ENCODE measurements at places on chromosomes 16 and 17.

DNA sequence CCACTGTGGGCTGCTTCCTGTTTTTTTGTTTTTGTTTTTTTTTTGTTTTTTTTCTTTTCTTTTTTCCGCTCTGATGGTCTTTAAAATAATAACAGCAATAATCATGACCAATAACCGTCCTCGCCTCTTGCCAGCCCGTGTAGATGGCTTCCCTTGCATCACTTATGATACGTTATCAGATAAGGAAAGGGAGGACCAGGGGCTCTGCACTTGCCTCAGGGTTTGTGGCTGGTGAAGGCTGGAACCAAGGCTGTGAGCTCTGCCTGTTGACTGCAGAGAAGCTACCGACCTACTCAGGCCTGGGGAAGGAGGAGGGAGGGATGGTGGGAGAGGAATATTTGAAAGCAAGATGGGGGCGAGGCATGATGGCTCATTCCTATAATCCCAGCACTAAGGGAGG lies 114.0 kb upstream of the SDK2 start:
- no peak for DNase-seq

DNA sequence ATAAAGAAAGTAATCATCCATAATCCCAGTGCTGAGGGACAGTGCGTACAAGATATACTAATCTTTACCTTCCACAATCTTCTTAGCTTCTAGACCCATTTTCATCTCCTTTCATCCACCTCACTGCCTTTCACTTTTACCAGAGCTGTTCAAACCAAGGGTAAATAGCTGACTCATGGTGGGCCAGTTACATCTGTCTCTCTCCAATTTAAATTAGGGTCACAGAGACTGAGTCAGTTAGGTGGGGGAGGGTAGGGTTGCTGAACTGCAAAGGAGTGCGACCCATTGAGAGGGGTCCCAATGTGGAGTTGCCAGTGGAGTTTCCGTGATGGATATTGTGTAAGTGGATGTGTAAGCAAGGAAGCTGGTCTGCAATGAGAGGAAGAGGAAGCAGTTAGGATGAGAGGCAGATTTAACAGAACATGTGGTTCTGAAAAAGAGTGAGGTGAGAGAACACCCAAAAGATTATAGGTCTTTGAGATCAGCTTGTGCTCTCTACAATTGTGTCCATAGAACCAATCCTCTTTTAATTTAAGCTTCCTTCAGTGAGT lies 83.5 kb downstream of the GP2 start:
- DNase-seq = no peak

- no peak for DNase-seq
These were observed 92.9 kb downstream of the TBC1D16 start for GRCh38 chr17:79942591-79943346.

DNA sequence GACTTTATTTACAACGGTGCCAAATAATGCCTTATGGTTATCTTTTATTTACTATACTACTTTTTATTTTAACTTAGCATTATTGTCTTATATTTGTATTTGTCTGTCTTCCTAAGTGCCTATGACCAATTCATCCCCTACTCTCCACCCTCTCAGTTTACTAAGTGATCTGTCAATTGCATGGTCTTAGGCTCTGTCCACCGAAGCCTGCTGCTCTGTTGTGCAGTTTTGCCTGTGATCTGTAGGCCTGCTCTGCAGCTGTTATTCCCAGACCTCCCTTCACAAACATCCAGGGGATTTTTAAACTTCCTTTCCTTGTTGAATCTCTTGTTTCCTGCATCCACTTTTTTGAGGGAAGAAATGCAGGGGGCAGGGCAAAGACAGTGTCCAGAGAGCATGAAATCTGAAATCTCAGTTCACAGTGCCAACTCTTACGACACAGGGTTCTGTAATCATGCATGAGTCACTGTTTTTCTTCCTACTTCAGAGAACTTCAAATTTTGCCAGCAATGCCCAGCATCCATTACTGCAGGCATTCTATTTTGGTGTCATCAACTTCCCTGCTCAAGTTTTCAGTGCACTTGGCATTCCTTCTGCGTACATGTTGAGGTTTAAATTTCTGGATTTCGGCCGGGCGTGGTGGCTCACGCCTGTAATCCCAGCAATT lies 11.4 kb downstream of the SLFN5 start:
- no peak for DNase-seq

- no peak for DNase-seq
These were observed 1403.8 kb upstream of the GOT2 start for GRCh38 chr16:60137891-60138290.

- no peak for DNase-seq
These were observed 4.8 kb upstream of the GOSR1 start for GRCh38 chr17:30472238-30472890.

DNA sequence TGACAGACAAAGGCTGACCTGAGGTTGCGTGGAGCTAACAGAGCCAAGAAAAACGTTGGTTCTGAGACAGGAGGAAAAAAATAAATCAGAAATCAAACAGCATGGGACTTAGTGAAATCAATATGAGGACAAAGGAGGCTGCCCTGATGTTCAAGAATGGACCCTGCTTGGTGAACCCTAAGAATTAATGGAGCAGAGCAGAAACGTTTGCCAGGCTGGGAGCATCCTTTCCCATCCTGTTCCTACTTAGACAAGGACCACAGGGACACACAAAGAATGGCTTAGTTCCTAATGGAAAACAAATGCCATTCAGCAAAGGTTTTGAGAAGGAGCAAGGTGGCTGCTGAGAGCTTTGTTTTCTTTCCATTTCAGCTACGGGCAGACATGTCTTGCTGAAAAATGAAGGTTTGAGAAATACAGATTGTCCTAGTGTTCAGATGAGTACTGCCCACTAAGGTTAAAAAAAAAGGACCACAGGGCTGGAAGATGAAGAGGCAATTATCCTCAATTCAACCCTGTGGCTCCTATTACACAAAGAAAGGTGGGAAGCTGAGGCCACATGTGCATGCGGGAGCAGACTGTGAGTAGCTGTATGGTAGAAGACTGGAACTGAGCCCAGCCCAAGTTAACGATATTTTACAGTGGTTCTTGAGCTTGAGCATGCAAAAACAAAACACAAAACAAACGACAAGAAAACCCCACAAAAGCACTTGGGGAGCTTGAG lies 230.1 kb downstream of the SLC39A11 start:
- no peak for DNase-seq

DNA sequence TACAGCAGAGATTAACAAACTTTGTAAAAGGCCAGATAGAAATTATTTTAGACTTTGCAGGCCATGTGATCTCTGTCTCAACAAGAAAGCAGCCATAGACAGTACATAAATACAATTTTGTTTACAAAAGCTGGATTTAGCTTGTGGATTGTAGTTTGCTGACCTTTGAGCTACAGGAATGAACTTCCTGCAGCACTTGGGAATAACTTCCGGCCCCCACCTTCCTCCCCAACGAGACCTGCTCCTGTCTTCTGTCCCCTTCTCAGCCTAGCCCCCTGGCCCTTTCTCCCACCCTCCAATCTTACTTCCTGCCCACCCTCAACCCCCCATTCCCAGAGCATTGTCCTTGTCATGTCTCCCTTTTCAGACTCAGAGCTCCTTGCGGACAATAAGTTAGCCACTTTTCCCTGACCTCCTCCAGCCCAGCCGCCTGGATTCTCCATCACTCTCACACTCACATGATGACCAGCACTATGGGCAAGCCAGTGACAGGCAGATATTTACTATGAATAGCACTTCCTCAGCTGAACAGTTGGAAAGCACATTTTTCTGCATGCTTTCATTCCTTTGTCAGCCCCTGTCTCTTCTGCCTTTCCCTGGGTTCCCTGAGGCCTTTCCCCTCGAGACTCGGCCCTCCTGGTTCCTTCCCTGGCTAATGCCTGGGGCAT lies 27.6 kb upstream of the DLX3 start:
- DNase-seq = no peak

GRCh38 chr17:14318109-14318917 lies 17.4 kb downstream of the HS3ST3B1 start:
- DNase-seq = no peak

GRCh38 chr16:82061861-82062525 lies 26.9 kb downstream of the HSD17B2 start:
- DNase-seq = no peak

DNA sequence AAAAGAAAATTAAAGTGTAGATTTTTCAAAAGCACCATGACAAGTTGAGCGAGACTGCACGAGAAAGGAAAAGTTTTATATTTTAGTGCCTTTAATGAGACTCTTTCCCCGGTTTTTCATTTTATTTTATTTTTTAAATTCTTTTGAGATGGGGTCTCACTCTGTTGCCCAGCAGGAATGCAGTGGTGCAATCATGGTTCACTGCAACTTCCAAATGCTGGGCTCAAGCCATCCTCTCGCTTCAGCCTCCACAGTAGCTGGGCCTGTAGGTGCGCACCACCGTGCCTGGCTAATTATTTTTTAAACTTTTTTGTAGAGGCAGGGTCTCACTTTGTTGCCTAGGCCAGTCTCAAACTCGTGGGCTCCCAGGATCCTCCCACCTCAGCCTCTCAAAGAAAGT lies 5.7 kb upstream of the ATP2A3 start:
- DNase-seq = no peak

DNA sequence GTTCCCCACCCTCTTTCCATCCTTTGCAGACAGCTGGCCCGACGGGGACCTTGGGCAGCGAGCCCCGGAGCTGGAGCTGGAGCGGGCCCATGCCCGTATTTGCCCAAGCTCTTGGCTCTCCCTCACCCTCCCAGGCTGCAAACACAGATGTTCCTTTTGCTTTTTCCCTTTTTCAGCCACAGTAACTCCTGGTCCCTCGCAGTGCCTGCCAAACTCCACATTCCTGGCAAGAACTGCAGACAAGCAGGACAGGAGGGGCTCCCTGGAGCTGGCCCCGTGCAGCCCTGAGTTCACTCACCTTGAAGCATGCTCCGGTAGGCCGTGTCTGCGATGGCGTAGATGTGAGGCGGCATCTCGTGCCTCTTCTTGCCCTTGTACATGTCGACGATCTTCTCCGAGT lies 33.9 kb downstream of the MYH11 start:
- DNase-seq = no peak

- DNase-seq = no peak
These were observed 43.5 kb downstream of the GINS3 start for GRCh38 chr16:58435779-58436178.

GRCh38 chr16:2147981-2148671 lies at the start of gene RAB26:
Gene RAB26, plus strand, starts transcription at chr16:2148625. Its CDS starts 159 bp downstream, at chr16:2148784.
- peak; percentile 72 for DNase-seq

DNA sequence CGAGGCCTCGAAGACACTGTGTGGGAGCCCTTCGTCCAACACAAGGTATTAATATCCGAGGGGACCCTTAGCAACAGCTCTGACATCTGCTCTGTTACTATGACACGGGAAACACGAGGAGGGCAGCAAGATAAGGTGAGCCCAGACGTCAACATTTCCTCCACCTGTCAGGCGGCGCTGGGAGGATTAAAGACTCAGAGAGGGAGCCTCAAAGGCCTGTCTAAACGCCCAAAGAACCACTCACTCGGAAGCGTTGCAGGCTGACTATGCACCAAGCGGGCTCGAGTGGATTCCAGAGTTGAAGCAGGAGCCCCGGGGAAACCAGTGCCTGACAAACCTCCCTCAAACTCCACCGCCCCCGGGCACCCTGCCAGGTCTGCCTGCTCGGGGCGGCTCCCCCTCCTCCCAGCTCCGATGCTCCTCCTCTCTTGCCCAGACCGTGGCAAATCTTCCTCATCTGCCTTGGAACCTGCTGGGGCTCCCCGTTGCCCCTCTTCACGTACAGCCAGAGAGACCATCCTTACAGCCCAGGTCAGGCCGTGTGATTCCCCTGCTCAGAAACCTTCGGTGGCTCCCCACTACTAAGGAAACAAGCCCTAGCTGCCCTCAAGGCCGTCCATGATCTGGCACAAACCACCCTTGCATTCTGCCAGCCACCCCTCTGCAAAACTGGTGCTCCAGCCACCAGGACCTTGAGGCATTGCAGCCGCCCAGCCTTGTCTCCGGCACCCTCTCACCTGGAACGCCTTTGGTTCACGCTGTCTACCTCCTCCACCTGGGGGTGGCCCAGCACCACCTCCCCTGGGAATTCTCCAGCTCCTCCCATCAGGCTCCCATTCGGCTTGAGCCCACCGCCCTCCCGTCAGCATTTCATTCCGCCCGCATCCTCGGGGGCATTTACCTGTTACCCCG lies 16.2 kb downstream of the RPH3AL start:
- DNase-seq = no peak

GRCh38 chr16:11556945-11557720 lies 29.6 kb downstream of the LITAF start:
- no peak for DNase-seq

- DNase-seq = no peak
These were observed 25.7 kb downstream of the AKAP1 start for GRCh38 chr17:57110579-57111325.

- no peak for DNase-seq
These were observed 87.4 kb downstream of the ANKRD11 start for GRCh38 chr16:89402962-89403361.

DNA sequence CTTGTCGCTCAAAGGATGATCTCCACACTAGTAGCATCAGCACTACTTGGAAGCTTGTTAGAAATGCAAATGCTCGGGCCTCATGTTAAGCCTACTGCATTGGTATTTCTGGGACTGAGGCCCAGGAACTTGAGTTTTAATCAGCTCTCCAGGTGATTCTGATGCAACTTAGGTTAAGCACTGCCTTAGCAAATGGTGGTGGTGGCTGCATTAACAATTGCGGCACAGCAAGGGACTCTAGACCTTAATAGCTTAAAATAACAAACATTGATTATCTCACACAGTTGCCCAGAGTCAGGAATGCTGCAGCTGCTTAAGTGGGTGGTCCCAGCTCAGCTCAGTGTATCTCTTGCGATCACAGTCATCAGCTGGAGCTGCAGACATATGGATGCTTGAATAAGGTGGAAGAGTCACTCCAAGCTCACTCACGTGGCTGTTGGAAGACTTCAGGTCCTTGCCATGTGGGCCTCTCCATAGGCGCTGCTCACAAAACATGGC lies 25.8 kb downstream of the HS3ST3A1 start:
- DNase-seq = no peak

DNA sequence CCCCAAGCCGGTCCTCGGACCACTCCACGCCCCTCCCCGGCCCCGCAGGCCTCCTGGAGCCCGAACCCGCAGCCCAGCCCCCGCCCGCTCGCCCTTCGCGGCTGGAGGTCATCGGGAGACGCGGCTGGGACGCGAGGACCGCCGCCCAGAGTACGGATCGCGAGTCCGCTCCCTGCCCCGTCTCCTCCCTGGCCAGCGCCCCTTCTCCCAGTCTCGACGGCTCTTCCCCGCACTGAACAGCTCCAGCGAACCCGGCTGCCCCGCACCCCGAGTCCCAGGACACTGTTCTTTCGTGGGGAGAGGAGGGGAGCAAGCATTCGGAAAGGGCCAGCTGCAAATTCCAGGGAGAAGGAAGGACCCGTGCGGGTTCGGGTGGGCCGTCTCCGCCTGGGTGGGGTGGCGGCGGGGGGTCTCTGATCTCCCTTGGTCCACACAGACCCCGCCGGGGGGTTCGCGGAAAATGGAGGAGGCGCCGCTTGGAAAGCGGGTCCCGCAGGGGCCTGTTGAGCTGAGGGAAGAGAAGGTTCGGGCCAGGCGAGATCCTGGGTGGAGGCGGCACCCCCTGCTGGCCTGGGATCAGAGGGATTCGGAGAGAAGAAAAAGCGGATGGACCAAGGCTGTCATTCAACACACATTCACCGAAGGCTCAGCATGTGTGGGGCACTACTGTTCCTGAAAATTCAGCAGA lies 632 bp upstream of the RTN4RL1 start:
- peak; percentile 83 for DNase-seq

Measured in NCI-H526 (cell line).